T-cell (primary cell): ENCODE measurements at places on chromosomes 12 and 14.

- no peak for DNase-seq
These were observed 43.1 kb upstream of the GPHB5 start for GRCh38 chr14:63361790-63362189.

DNA sequence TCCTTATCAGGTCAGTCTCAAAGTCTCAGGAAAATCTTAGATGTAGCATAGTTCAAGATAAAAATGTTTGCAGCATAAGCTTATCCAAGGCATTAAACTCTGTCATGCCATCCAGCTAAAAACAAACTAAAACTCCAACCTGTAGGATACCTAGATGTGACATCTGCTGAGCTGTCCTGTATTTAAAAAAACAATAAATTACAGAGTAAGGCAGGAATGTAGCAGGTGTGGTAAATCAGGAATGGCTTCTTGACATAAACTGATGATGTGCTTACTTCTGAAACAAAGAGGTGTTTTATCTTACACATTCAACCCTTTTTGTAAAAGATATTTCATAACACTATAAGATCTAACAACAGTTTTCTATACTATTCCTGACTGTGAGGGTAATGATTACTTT lies 30.6 kb upstream of the DLGAP5 start:
- no peak for DNase-seq

GRCh38 chr14:58721723-58722122 lies 84.0 kb downstream of the DACT1 start:
- no peak for DNase-seq

DNA sequence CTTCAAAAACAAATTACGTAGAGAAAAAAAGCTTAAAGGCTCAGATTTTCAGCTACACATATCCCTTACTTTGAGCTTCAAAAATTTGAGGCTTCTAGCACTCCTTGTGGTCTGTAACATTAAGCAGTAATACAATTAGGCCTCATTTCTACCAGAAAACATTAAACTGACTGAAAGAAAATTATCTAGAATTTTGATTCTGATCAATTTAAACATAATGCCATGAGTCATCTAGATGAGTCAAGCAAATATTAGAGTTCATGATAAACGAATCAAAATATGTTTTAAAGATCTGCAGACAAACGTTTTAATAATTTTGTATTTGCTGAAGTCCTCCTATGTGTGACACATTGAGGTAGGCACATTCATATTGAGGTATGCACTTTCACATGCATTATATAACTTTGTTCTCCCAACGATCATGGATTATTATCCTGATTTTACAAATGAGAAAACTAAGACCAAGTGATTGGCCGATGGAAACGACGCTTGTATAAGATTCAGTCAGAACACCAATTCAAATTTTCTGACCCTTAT lies 4.3 kb downstream of the OSBPL8 start:
- no peak for DNase-seq

DNA sequence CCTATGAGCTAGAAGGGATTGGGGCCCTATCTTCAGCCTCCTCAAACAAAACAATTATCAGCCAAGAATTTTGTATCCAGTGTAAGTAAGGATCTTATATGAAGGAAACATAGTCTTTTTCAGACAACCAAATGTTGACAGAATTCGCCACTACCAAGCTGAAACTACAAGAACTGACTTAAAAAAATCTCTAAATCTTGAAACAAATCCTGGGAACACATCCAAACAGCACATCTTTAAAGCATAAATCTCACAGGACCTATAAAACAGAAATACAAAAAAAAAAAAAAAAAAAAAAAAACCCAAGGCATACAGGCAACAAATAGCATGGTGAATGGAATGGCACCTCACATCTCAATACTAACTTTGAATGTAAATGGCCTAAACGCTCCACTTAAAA lies 41.3 kb upstream of the LMNTD1 start:
- no peak for DNase-seq

- no peak for DNase-seq
These were observed 934 bp upstream of the TAPBPL start for GRCh38 chr12:6450869-6451347.

DNA sequence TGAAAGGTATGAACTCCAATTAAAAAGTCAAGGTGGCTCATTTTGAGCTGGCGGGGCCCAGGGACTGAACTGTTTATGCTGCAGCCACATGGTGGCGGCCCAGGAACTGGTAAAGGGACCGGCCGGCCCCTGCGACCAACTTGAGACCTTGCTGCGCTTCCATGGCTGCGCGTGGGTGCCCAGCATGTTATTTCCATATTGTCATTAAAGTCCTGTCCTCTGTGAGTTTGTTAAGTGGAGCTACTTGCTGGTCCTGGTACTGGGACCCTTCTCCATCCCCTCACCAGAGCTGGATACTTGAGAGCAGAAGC lies 62.3 kb downstream of the BEGAIN start:
- DNase-seq = no peak

DNA sequence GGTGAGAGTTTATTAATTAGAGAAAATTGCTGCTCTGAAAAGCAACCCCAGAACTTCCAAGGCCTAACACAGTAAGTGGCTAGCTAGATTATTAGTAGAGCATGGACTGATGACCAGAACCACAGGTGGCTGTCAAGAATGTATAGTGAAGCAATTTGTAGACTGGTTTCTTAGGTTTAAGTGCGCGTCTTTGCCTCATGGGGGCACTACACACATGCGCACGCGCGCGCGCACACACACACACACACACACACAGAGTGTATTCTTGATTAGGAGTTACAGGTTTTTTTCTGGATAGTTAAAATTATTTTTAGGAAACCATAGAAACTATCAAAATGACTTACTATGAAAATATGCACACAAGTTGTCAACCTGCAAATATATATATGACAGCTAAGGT lies 66.5 kb downstream of the BHLHE41 start:
- no peak for DNase-seq

DNA sequence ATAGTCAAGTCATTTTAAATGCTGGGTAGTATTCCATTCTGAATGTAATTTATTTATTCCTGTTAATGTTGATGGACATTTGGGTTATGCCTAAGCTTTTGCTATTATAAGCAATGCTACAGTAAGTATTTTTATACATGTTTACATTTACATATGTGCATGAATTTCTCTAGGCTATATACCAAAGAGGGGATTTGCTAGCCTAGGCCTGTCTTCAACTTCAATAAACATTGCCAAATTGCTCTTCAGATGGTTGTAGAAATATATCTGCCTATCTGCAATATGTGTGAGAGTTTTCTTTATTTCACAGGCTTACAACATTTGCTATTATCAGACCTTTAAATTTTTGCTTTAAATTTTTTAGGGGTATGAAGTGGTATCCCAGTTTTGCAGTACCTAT lies 87.0 kb downstream of the MIPOL1 start:
- DNase-seq = no peak

DNA sequence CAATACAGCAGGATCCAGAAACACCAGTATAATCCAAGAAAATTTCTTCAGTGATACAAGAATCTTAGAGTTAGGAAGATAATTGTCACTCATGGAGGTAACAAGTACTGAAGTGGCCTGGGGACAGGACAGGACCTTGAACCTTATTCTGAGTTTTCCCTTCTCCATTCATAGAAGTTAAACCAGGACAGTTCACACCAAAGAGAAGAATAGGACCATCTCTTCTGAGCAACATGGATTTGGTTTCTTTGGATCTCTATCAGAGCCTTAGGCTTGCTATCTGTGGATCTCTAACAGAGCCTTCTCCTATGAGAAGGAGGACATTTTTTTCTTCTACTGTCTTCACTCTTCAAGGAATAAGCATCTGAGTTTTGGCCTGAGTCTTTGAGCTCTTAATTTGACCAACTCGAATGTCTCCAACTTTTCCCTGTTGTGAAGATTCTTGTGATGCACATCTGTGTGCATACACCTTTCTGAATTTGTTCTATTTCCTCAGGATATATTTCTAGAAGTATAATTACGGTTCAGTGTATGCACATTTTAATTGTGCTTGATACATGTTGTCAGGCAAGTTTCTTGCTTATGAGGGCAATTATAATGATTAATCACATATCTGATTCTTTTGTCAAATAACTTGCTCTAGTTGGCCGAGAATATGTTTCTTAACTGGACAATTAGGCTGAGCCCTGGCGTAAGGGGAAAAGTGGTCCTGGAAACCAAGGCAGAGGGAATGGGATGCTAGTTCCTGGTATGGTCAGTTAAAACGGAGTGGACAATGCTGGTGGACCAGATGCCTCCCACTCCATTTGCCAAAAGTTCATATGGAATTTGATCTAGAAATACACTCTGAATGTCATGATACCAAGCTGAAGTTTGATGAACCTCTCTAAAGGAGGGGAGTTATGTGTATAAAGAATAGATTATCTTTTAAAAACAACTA lies 6.6 kb downstream of the KRT6A start:
- no peak for DNase-seq

DNA sequence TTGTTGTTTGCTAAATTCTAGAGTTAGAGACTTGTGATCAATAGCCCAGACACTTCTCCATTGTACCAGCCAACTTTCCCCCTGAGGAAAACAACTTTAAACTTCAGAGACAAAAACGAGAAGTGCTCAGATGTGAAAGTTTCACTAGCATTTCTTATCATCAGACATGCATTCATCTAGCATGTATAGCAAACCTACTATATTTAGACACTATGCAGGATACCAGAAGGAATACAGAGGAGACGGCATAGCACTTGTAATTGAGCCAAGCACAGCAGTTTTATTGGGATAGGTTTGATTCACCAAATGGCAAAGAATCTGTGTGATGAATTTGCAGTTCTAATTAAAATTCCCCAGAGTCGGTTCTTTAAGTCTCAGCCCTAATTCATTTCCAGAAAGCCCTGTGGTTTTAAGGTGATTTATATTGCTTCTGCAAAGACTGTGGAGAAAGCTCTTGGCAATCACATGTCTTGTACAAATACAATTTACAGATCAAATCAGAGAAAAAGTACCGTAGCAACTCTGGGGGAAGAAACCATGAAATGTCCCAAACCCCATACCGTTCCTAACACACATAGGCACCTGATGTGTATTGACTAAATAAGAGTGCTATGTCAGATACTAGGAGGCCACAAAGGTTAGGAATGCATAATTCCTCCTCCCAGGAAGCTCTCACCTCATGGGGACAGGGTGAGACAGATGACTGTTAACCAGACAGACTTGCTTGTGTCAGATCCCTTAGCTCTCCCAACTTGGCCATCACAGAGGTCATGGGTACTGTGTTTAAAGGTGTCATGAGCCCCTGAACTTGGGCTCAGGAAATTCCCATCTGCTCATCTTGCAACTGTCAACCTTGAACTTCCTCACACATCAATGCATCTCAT lies 69.6 kb upstream of the KRAS start:
- no peak for DNase-seq

DNA sequence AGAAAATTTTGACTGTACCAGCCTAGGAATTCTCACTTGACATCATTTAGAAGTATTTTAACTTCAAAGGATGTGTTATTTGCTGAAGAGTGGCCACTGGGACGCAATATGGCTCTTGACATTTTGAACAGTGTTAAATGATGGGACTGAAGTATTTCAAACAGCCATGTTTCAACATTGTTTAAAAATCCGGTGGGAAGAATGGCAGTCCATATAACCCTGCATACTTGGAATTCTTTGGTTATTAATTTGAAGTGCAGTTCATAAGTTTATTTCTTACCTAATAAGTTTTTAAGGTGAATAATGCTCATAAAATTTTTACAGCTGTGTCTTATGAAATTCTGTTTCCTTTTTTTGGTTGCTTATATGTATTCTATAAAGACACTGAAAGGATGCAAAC lies 8.3 kb downstream of the TMTC2 start:
- no peak for DNase-seq
